Stimulated activated CD4-positive, alpha-beta T cell treated with anti-CD3 and anti-CD28 coated beads, TNF-alpha, amount 100 ng/mL, for 1 hour (primary cell): ENCODE measurements at places on chromosomes 3 and 15.

DNA sequence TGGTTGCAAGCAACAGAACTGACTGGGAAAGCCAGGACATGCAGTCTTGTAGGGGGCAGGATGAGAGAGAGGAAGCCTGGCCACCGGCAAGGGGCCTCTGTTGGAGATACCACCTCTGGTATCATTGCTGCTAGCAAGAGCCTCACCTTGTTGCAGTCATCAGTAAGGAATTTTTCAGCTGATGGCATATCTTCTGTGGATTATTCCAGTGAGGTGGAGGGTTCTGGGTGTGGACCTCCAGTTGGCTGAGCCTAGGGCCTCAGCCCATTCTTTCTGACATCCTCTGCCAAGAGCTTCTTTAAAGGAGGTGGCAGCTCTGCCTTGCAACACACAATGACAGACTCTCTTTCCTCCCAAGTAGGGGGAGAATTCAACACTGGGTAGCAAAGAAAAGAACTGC is 128.9 kb downstream of the AQP9 start:
- no peak for DNase-seq

DNA sequence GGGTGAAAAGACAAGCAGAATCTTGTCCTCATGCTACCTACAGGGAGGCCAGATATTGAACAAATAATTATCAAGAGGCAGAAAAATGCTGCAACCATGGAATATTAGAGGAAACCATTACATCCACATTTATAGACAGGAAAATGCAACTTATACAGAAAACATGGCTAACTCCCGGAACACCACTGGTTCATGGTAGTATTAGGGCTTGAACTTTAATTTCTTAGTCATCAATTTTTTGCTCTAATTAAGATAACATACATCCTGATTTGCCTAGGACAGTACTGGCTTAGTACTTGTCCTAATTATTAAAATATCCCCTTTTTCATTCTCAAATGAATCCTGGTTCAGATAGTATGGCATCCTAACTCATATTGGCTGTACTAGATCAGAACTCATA is 76.3 kb upstream of the TGFBR2 start:
- DNase-seq: no peak

DNA sequence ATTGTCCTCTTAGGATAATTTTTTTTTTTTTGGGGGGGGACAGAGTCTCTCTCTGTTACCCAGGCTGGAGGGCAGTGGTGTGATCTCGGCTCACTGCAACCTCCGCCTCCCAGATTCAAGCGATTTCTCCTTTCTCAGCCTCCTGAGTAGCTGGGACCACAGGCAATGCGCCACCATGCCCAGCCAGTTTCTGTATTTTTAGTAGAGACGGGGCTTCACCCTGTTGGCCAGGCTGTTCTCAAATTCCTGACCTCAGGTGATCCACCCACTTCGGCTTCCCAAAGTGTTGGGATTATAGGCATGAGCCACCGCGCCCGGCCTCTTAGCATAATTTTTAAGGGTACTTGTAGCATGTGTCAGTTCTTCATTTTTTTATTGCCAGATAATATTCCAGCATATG is 122.6 kb downstream of the FNDC3B start:
- DNase-seq: no peak

DNA sequence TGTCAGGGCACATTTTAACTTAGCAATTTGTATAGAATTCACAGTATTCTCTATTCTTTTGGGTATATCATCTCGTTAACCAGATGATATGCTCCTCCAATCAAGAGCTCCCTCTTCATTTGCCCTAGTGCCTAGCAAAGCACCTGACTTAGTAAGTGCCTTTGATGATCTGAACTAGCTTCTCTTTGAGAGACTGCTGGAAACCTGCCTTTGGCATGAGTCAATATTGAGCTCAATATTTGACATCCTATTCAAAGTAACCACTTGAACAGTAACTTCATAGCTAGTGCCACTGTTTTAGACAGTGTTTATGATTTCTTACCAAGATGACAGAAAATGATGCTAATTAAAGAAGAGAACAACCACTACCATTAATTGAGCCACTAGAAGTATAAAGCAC is 696.3 kb upstream of the UBE2E2 start:
- DNase-seq: no peak

DNA sequence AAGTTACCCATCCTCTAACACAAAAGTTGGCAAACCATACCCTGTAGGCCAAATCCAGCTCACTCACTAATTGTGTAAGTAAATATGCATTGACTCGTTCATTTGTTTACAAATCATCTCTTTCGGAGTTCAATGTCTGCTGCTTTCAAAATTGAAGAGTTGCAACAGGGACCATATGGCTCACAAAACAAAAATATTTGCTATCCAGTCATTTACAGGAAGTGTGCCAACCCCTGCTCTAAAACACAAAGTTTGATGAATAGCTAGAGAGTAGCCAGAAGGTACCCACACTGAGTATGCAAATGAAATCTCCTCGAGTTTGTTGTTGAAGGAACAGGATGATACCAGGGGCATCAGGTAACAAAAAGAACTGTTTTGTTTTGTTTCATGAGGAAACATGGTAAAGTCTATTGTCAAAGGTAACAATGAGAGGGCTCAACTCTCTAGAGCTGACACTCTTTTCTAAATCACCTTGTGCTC is 236.2 kb upstream of the THBS1 start:
- no peak for DNase-seq

DNA sequence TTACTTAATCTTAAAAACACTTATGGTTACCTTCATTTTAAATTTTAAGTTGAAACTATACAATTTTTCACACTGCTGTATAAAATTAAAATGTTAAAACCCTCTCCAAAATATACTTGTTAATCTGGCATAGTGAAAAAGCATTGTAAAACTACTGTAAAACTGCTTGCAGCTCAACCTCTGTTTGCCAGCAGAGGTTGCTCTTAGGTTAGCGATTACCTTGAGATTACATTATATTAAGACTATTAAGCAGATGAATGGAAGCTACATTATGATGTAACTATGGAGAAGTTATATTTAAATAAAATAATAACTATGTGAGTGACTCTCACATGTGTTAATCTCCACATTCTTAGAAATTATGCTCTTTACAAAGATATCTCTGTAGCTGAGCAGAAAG is 143.6 kb upstream of the SLITRK3 start:
- DNase-seq: no peak

DNA sequence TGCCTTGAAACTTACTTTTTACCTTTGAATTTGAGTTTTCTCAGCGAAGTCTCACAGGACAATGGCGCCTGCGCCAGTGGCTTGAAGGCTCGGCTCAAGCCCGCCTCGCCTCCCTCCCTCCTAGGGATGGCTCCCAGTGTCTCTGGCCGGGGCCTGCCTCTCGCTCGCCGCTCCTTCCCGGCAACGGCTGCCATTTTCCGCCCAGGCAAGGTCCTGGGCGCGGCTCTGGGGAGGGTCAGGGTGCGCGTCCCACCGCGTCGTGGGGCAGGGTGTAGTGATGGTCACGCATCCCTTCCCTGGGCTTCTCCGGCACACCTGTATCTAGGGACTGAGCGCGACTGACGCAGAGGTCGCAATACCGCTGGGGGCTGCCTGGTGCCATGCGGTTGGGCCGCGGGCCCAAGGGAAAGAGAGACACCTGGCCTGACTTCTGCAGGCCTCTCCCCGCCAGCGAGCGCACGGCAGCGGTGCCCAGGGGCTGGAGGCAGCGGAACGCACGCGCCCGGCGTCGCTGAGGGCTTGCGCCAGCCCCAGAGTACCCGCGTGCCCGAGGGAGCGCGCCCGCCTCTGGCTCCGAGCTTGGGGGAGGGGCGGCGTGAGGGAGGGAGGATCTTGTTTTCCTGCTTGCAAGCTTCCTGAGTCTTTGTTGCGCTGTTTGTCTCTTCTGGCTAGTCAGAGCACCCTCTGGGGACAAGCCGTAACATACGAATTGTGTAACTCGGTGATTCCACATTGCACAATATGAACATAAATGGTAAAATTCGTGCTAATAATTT is 20.7 kb upstream of the FEM1B start:
- DNase-seq: peak; percentile 47

GRCh38 chr3:14549256-14549919 is 9.2 kb upstream of the GRIP2 start:
- no peak for DNase-seq

DNA sequence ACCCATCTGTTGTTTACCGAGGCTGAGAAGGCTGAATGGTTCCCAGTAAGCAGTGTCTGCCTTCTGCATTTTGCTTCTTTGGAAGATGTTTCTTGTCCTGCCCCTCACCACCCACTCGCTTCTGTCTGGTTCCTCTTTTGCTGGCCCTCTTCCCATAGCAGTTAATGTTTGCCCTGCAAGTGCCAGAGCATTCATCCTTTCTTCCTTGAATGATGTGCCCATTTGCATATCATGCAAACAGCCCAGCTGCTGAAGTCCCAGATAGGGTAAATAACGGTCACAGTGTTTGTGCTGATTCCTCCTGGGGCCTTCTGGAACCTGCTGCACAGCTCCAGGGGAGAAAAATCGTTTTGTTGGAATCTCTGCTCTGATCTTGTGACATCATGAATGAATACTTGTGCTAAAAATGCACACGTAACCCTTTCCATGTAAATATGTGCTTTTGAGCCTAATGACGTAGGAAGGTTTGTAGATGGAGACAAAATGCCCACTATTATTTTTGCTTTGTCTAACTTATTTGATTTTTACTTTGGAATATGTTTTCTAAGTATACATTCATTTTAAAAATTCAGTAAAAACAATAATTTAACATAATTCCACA is 381.0 kb downstream of the SOX2 start:
- DNase-seq: no peak

DNA sequence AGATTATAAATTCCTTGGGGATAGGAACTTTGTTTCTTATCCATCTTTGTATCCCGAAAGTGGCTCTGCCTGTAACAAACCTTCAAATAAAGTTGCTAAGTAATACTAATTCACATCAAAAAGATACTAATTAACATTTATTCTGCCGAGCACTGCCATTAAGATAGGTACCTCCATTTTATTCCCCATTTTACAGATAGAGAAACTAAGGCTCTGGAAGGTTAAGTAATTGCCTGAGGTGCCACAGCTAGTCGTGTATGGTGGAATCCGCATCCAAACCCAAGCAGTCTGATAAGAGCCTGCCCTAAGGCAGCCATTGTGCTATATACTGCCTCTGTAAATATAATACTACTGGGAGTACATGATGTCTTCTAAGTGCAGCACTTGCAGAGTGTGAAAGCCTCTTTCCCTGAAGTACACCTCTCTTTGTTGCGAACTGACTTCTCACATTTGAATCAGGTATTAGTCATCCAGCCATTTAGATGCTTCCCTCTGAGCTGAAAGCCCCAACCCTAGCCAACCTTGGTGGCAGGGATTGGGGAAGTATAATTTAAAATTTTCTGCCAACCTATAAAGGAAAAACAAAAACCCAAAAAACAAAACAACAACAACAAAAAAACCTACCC is 78.5 kb upstream of the CHD2 start:
- DNase-seq: no peak

GRCh38 chr3:50213373-50213772 is 8.3 kb downstream of the SLC38A3 start:
- no peak for DNase-seq

DNA sequence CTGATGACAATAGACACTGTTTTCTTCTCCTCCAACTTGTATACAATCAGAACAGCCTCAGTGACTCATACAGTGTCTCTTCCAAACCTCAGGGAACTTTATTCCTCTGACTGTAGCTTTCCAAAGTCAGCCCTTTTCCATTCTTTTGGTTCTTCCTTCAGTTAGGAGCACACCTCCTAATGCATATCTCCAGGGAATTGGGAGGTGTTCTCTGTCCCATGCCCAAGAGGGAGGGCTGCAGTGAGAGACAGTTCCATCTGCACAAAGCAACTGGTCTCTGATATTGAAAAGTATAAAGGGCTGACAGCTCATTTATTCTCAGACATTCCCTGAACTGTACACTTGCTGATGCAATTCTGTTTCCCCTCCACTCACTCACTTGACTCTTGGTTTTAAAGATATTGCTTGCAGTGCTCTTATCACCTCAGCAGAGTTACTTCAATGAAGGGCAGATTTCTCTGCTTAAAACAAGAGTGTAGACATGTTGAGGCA is 337.8 kb upstream of the TBC1D5 start:
- DNase-seq: no peak

- DNase-seq: no peak
These were observed 19.6 kb downstream of the HEMK1 start for GRCh38 chr3:50588759-50589433.

GRCh38 chr3:100210772-100211135 is 50.0 kb upstream of the TBC1D23 start:
- no peak for DNase-seq

DNA sequence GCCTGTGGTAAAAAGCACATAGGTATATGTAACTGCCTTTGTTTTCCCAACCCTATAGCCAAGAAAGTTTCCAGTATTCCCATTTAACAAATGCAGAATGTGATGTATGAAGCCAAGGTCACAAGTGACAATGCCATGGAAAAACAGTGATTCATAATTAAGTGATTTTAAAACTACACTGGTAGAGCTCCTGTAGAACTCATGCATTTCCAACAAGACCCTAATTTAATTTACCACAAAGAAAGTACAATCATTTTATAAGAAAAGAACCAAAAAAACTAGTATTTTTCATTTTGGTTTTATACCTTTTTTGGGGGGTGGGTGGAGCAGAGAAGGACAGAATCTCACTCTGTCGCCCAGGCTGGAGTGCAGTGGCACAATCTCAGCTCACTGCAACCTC is 82.0 kb downstream of the STAG1 start:
- DNase-seq: no peak

- no peak for DNase-seq
These were observed 647.2 kb upstream of the UBE2E2 start for GRCh38 chr3:22555753-22556435.

DNA sequence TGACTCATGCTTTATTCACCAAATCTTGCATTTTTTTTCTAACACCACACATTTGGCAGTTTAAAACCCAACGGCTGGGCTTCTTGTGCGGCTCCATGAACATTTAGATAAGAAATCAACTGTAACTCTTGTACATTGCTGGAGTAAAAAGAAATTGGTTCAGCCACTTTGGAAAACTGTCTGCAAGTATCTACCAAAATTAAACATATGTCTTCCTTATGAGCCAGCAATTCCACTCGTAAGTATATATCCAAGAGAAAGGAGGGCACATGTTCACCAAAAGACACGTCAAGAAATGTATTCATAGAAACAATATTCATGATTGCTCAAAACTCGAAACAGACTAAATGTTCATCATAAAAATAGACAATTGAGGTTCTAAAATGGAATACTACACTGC is 291.9 kb upstream of the POU1F1 start:
- no peak for DNase-seq

DNA sequence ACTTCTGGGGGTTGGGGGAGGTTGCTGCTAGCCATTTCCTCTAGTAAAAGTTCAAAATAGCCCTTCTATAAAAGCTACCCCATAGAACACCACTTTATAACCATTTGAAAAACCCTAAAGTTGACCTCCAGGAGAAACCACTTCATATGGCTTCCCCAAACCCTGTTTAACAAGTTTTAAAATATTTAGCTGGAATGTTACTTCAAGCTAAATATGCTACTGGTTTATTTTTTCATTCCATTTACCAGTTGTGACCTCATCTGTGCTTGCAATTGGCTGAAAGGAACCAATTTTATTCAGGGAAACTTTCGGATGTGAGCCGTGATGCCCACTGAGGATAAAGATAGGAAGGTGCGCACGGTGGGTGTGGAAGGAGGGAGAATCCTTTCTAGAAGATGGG is 221.3 kb downstream of the SUCLG2 start:
- no peak for DNase-seq

- no peak for DNase-seq
These were observed 380.2 kb downstream of the ULK4 start for GRCh38 chr3:41581700-41582099.

- DNase-seq: no peak
These were observed 15.8 kb upstream of the CYP11A1 start for GRCh38 chr15:74383286-74383685.

- DNase-seq: no peak
These were observed 75.7 kb downstream of the GAP43 start for GRCh38 chr3:115698851-115699591.

GRCh38 chr3:50610992-50611463 is 546 bp downstream of the CISH start:
- DNase-seq: no peak
